Thymus (tissue), 14 donors: ENCODE measurements at places on chromosomes 1 and 21. TPM values are rescaled to one million over a fixed set of nuclear protein-coding genes. Genes with fewer than 3 reads are reported as not detected.

FCER1G gene
- 24.0 TPM for total RNA-seq

PLEKHN1 gene
- total RNA-seq, result 0.14 TPM

OR2L13 gene
- 0.05 TPM for total RNA-seq

KCNJ6 gene
- total RNA-seq, result under 0.01 TPM

TINAGL1 gene
- 6.3 TPM for total RNA-seq

TSSK3 gene
- total RNA-seq, result 0.28 TPM

NBL1 gene
- total RNA-seq, result 21.7 TPM

F13B gene
- under 0.01 TPM for total RNA-seq
